ENCODE measurements at places on chromosomes 6 and 20.

DNA sequence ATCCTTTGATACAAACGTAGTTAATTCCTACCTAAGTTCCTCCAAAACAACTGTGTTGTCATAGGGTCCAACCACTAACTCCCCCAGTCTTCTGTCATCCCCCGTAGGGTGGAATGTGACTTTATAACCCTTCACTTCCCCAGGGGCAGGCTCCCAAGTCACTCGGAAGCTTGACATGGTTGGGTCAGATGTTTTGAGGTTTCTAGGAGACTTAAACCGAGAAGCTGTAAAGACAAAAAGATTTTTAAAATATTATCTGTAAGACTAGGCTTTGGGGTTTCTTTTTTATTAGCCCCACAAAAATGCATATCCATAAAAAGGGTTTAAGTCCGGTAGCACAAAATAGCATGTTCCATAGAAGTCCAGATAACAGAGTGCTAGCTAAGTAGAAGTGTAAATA is 50.2 kb downstream of the COL12A1 start:
- no peak for DNase-seq

GRCh38 chr6:156189714-156190113 is 587.5 kb upstream of the ARID1B start:
- DNase-seq = no peak

DNA sequence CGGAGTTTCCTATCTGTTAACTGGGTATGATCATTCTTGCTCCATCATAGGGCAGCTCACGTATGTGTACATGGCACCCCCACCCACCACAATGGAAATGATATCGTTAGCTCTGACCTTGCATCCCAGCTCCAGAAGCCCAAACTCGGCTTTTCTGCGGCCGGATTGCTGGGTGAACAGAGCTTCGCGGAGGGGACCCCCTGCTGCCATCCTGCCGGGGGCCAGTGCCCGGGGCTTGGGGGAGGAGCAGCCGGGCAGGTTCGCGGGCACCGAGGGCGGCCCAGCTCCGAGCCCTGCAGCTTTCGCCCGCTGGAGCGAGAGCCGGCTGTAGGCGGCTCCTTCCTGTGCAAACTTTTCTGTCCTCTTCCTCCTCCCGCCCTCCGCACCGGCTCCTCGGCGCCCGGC is 24.9 kb upstream of the FUCA2 start:
- peak; percentile 76 for DNase-seq

DNA sequence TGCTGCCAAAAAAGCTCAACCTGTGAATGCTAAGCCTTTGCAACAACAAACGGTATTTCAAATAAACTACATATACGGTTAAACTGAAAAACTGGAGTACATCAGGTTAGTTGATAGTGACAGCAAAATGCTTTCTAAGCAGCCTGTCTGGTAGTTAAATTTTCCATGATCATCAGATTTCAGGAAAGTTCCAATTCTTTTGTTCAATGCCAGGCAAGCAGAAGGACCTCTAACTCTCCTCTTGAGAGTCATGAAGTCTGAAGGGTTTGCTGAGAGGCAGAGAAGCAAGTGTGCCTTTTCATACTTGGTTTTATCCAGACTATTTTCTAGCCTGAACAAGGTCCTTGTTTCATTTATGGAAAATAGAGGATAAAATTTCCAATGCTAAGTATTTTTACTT is 4.5 kb downstream of the FLRT3 start:
- DNase-seq = no peak

DNA sequence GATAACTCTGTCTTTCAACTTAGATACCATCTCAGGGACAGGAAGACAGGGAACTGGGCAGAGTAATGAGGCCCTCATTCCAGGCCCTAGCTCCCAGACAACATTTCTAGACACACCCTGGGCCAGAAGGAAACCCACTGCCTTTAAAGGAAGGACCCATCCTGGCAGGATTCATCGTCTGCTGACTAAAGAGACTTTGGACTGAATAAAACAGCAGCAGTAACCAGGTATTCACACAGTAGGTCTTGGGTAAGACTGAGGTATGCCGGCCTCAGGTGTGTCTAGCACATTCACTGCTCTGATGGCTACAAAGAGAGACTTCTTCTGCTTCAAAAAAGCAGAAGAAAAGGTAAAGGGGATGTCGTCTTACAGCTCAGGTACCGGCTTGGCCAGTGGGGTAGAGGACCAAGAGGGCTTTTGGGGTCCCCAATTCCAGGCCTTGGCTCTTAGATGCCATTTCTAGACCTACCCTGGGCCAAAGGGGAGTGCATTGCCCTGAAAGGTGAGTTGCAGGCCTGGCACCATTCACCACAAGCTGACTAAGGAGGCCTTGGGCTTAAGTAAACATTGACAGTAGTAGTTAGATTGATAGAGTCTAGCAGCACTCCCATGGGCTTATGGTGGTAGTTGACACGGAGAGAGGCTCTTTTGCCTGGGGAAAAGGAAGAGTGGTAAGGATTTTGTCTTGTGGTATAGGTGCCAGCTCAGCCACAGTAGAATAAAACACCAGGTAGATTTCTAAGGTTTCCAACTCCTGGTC is 13.4 kb downstream of the SNX14 start:
- no peak for DNase-seq

GRCh38 chr20:40953856-40954255 is 74.8 kb upstream of the TOP1 start:
- DNase-seq = no peak

DNA sequence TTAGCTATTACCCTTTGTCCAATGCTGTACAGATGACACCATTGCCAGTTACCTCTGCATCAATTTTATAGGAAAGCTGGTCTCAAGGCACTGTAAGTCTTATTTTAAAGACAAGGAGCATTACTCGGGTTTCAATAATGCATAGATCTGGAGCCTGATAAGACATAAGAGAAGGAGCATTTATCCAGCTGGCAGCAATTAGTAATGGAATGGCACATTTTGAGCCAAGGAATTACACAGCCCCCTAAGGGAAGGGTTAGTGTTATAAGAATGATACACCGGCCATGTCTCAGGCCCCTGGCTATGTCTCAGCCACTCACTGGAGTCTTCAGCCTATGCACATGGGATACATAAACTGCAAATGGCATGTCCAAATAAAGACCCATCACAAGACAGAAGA is 23.1 kb upstream of the TMEM242 start:
- DNase-seq = no peak

GRCh38 chr6:43838276-43839036 is 68.4 kb downstream of the VEGFA start:
- DNase-seq = no peak

DNA sequence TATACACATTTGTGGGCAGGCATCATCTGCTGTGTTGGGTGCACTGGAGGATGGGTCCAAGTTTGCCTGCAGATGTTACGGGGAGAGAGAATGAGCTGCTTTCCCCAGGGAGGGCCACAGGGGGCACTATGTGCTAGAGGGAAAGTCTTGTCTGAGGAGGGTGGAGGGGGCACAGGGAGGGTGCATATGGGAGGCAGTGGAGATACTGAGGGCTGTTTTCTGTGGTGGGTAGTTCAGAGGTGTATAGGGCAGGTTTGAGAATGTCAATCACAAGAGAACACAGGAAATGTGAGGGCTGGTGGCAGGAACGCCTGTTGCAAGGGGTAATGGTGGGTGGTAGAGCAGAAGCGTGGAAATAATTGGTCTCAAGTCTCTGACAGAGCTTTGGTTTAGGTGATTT is 7.7 kb upstream of the PTPRA start:
- no peak for DNase-seq

DNA sequence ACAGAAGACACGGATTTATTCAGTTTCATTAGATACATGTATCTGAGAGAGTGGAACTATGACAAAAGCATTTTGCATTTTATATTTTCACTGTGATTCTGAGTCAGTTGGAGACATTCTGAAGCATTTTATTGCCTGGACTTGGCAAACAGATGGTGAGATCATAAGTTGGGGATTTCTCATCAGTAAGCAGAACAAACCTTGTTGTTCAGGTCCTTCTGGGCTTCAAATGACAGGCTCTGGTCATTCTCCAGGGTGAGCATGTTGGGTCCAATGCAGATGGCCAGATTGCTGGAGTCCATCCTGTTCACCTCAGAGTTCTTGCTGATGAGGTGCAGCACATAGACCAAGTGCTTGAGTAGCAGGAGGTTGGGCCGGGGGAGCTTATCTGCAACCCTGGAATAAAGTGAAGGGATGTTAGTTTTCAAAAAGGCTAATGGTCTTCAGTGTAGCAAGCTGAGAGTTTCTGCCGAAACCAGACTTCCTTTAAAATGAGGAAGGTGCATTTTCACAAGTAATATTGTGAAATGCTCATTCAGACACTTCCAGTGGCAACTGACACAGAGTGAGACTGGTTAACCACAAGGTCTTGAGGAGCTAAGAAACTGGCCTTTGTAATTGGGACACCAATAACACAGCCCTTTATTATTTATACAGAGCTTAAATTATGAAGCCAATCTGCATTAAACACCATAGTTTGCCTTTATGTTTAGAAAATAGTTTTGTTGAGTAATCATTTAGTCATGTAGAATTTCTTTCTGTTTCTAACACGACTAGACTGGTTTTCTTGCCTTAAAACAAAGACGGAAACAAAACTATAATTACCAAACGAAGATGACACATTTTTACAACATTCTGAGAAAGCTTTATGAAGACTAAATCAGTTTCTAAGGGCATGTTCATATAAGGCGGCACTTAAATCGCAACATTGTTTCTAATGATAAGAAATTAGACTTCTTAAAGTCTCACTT is 5.6 kb downstream of the TAGAP start:
- DNase-seq = no peak

DNA sequence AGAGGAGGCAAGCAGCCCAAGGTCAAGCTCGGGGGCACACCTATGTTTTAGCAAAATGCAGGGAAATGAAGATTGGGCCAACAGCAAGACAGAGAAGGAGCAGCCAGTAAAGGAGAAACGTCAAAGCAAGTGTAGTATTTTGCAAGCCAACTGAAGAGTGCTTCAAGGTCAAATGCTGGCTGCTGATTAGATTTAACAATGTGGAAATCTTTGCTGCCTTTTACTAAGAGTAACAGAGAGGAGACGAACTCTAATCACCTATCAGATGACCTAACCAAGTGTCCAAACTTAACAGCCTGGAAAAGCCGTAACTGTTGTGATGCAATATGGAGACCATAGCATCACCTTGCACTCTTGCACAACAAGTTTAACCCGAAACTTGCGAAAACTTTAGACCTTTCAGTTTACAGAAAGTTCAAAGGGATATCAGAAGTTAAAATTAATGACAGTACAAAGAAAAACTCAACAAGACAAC is 30.4 kb downstream of the AKIRIN2 start:
- DNase-seq = no peak

- DNase-seq = no peak
Measured at GRCh38 chr6:116277124-116277523, 2.6 kb downstream of the TSPYL1 start.

DNA sequence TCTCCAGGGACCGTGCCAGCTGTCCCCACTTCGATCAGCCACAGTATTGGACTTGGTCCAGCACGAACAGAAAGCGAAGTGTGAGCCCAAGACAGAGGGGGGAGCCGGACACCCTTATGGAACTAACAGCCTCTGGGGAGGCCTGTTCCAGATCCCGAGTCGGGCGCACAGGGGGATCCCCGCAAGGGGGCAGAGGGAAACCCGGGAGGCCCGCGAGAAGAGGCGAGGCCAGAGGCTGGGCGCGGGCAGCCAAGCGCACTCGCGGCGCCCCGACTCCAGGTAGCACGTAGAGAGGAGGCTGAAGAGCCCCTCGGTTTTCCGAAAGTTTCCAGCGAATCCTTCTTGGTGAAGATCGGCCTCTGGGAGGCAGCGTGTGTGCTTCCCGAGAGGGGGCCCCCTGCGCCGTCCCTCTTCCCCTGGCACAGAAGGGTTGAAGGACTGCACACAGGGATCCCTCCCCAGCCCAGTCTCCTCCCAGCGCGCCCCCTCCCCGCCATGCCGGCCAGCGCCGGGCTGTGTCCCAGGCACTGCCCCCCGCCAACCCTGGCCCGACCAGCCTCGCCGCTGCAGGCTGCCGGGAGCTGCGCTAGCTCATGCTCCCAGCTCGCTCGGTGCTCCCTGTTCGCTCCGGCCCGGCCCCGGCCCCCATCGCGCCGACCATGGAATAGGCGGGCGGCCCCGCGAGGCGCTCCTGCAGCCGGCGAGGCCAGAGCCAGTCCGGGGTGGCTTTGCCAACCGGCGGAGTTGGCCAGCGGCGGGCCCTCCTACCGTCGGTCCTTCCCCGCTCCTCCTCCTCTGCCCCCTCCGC is 577 bp upstream of the SLC24A3 start:
- DNase-seq = peak; percentile 79

DNA sequence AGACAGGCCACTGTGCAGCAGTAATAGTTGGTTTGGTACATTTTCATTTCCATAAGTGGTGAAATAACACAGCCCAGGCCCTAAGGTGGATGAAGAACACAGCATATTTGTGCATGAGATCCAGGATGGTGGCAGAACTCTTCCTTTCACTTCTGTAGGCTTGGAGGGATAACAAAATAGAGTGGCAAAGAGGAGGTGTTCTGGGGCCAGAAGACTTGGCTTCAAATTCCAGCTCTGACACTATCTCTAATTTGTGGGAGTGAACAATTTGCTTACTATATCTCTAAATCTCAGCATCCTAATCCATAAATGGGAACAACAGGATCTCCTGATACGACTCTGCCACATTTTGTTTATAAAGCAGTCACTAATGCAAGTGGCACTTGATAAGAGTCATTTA is 111.7 kb upstream of the FAM184A start:
- no peak for DNase-seq

GRCh38 chr20:1489764-1490436 is 1.3 kb downstream of the SIRPB2 start:
- no peak for DNase-seq

- no peak for DNase-seq
Measured at GRCh38 chr6:18439581-18439980, 52.4 kb downstream of the RNF144B start.

- DNase-seq = no peak
Measured at GRCh38 chr6:79617518-79617941, 13.6 kb upstream of the SH3BGRL2 start.

GRCh38 chr6:13428583-13429405 is 58.6 kb downstream of the GFOD1 start:
- peak; percentile 55 for DNase-seq

- DNase-seq = no peak
Measured at GRCh38 chr20:56347628-56348304, 11.0 kb upstream of the FAM210B start.

- DNase-seq = no peak
Measured at GRCh38 chr6:26250698-26251044, 114.3 kb upstream of the BTN3A2 start.
